ENCODE measurements at places on chromosomes 12 and 14. TPM values are rescaled to one million over a fixed set of nuclear protein-coding genes. Genes with fewer than 3 reads are reported as not detected.

The INSM2 gene
- total RNA-seq, result not detected

The ESRRB gene
- 16.9 TPM for total RNA-seq

The C3AR1 gene
- 5.5 TPM for total RNA-seq

The AMIGO2 gene
- 2.3 TPM for total RNA-seq

The TTC9 gene
- 1.9 TPM for total RNA-seq

The SLCO1B1 gene
- total RNA-seq, result not detected

The SLC10A1 gene
- not detected for total RNA-seq

The RCOR1 gene
- 11.0 TPM for total RNA-seq

The DLK1 gene
- 2.8 TPM for total RNA-seq

The SPX gene
- total RNA-seq, result 16.5 TPM

The SAMD15 gene
- 0.08 TPM for total RNA-seq

The SLC5A8 gene
- not detected for total RNA-seq

The GPR84 gene
- total RNA-seq, result not detected

The PRB2 gene
- total RNA-seq, result not detected

The SLC16A7 gene
- 134 TPM for total RNA-seq

The KRT83 gene
- total RNA-seq, result not detected

The CLEC9A gene
- not detected for total RNA-seq

The FAM90A1 gene
- 0.30 TPM for total RNA-seq

The TAS2R42 gene
- not detected for total RNA-seq

The CLEC4E gene
- 0.19 TPM for total RNA-seq

The CLEC4D gene
- not detected for total RNA-seq

The GAS2L3 gene
- total RNA-seq, result 1.8 TPM

The GPR162 gene
- 6.5 TPM for total RNA-seq

The GOLT1B gene
- 17.5 TPM for total RNA-seq

The TROAP gene
- 0.66 TPM for total RNA-seq

The DENR gene
- 23.5 TPM for total RNA-seq

The TULP3 gene
- 4.8 TPM for total RNA-seq

The IL26 gene
- not detected for total RNA-seq

The TC2N gene
- 4.1 TPM for total RNA-seq

The DEPDC4 gene
- 0.47 TPM for total RNA-seq

The SLC39A5 gene
- total RNA-seq, result not detected

The REP15 gene
- total RNA-seq, result 5.5 TPM

The AKAP5 gene
- total RNA-seq, result 0.19 TPM

The TMEM19 gene
- total RNA-seq, result 25.1 TPM

The CBLN3 gene
- 0.55 TPM for total RNA-seq

The NINJ2 gene
- 4.6 TPM for total RNA-seq

The SYT1 gene
- total RNA-seq, result 0.30 TPM

All from left ventricle myocardium inferior (tissue), 1 donor.